Aorta (tissue), 5 donors: ENCODE measurements at places on chromosomes 13 and 19. TPM values are rescaled to one million over a fixed set of nuclear protein-coding genes. Genes with fewer than 3 reads are reported as not detected.

DNA sequence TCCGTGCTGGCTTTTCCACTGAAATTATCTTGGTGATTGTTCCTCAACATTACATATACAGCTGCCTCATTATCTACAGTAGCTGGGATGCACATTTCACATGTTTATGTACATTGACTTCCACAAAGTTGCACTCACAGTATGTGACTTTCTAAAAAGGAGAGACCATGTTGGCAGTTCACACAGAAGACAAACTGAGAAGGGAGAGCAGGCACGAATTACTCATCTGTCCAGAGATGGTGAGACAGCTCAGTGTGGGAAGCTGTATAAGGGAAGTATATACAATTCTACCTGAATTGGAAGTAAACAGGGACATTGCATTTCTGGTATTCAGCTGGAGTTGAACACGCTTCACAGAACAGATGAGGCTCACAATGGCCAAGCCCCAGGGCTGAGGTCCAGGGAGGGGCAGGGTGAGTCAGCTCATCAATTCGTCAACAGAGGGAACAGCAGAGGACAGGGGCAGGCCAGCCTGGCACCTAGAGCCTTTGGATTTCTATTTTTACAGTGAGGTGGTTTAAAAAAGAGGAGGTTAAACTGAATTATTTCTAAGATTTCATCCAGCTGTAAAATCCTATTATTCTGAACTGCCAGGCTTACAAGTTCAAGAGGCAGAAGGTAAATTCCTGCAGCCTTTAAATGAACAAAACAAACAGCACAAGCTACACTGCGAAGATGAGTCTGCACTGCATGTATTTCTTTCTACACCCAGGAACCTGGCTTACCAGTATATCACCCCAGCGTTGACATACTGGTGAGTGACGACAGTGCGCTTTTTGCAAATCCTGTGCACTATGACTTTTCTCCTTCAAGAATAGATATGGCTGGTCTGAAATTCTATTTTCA, 9.8 kb downstream of the PARP4 start:
- no peak for DNase-seq

The ZNF177 gene
- total RNA-seq = 3.6 TPM

GRCh38 chr19:3266792-3267514, 42.5 kb downstream of the CELF5 start:
- DNase-seq = no peak

The ZNF628 gene
- total RNA-seq = 7.0 TPM

DNA sequence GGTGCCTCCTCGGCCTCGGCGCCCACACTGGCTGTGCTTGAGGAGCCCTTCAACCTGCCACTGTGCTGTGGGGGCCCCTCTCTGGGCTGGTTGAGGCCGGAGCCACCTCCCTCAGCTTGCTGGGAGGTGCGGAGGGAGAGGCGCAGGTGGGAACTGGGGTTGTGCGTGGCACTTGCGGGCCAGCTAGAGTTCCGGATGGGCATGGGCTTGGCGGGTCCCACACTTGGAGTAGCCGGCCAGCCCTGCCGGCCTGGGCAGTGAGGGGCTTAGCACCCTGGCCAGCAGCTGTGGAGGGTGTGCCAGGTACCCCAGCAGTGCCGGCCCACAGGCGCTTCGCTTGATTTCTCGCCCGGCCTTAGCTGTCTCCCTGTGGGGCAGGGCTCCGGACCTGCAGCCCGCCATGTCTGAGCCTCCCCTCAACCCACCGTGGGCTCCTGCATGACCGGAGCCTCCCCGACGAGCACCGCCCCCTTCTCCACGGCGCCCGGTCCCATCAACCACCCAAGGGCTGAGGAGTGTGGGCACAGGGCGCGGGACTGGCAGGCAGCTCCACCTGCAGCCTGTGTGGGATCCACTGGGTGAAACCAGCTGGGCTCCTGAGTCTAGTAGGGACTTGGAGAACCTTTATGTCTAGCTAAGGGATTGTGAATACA, 723.8 kb downstream of the DIAPH3 start:
- DNase-seq = no peak

- no peak for DNase-seq
Measured at GRCh38 chr13:112510987-112511685, 76.8 kb downstream of the TUBGCP3 start.
